Activated CD8-positive, alpha-beta memory T cell treated with anti-CD3 and anti-CD28 coated beads for 24 hours (primary cell): ENCODE measurements at places on chromosomes 3 and 15.

GRCh38 chr15:61084472-61084871 is 144.6 kb downstream of the RORA start:
- no peak for DNase-seq

DNA sequence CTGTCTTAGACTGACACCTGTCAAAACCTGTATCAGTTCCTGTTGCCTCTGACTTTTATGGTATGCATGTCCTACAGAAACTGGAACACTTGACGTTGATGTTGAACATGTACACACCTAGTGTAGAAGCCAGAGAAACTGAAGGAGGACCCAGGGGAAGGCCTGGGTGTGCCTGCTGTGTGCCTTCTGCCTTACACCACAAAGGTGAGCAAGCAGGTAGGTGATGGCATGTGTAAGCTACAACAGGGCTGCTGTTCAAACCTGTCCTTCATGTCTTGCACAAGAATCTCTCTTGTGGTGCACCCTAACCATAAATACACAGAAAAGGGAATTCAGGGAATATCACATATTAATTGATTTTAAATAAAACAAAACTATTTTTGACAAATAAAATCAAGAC is 13.6 kb upstream of the AQP9 start:
- no peak for DNase-seq

DNA sequence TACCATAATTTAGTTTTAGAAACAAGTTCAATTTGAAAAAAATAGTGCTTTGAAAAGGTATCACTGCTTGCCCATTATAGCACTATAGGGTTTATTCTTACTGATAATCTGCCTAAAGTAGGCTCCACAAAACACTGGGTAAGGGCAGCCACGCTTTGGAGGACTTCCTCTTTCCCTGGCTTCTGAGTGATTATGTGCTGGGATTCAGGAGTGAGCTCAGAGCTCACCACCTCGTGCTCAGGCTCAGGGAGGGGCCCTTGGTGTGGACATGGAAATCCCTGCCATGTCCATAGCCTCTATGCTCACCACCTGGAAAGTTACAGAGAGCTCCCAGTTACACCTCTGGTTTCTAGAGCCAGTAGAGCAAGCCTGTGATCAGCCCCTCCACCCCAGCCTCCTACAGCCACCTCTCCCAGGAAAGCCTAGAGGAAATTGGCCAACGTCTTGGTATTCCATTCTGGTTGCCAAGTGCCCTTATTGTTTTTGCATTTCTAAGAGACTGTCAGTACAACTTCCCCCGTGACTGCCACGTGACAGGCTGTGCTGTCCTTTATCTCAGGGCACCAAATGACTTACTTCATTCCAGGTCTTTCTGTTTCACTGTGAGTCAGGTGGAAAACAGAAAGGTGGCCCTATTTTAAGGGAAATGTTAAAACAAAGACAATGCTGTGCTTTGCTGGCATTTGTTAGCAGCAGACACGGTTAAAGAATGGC is 316.0 kb downstream of the RORA start:
- DNase-seq = no peak

DNA sequence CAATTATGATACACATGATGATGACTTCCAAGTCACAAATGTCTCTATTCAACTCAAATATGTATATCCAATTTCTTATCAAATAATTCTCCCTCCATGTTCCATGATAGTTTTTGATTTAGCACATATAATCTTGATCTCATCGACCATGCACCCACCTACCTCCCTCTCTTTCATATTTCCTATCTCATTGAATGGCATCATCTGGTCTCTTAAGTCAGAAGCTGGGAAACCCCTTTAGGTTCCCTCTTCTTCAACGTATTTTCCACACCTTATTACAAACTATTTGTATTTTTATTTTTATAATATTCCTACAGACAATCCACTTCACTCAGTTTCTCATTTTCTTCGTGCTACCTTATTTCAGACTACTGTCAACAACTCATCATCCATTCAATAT is 56.9 kb upstream of the DPH6 start:
- no peak for DNase-seq

GRCh38 chr15:70100474-70101341 is 3.0 kb upstream of the TLE3 start:
- peak; percentile 83 for DNase-seq

DNA sequence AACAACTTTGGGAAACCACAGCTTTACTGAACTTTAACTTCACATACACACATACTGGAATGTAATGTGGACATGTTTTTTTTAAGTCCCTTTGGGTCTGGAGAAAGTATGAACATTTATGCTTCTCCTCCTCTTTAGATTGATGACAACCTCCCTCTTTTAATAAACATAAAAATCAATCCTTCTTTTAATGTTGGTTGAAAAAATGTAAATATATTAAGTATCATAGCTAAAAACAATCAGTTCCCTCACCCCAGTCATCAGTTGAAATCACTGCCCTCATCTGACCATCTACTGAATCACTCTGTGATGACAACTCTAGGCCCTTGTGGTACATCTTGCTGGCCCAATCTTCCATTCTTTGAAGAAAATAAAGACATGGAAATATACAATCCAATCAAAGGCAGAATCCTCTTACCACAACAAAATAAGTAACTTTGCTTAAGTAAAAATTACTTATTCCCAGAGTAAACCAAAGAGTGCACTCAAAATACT is 6.4 kb downstream of the AAGAB start:
- DNase-seq = no peak

DNA sequence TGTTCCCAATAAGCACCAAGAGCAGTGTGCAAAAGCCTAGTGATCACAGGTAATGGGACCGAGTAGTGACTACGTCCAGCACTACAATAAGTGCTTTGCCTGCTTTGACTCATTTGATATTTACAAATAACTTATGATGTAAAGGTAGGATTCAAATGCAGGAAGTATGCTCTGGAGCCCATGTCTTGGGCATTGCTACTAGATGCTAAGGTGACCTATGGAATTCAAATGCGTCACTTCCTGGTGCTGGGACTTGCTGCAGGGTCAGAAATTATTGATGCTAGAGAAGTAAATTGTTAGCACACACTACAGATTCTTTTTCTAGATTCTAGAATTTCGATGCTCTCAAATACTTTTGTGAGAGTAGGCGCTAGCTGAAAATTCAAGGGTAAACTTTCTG is 101.2 kb upstream of the TSC22D2 start:
- no peak for DNase-seq

GRCh38 chr3:22634433-22634832 is 568.7 kb upstream of the UBE2E2 start:
- DNase-seq = no peak

DNA sequence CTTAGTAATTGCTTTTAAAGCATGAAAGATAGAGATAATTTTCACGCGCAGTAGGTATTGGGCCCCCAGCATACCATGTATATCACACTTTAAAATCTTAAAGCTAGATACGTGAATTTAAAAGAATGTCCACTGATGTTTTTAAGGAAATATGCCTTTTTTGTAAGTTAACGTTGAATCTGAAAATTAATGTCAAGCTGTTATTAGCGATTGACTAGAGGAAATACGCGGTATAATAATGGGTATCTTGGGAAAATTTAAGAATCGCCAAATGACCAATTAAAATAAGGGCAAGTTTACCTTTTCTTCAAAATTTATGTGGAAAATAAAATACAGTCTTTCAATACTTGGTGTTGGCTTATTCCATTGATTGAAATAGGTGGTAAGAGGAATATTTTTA is 13.3 kb upstream of the CHD2 start:
- no peak for DNase-seq

- no peak for DNase-seq
Measured at GRCh38 chr3:134040066-134040465, 10.3 kb upstream of the SLCO2A1 start.

DNA sequence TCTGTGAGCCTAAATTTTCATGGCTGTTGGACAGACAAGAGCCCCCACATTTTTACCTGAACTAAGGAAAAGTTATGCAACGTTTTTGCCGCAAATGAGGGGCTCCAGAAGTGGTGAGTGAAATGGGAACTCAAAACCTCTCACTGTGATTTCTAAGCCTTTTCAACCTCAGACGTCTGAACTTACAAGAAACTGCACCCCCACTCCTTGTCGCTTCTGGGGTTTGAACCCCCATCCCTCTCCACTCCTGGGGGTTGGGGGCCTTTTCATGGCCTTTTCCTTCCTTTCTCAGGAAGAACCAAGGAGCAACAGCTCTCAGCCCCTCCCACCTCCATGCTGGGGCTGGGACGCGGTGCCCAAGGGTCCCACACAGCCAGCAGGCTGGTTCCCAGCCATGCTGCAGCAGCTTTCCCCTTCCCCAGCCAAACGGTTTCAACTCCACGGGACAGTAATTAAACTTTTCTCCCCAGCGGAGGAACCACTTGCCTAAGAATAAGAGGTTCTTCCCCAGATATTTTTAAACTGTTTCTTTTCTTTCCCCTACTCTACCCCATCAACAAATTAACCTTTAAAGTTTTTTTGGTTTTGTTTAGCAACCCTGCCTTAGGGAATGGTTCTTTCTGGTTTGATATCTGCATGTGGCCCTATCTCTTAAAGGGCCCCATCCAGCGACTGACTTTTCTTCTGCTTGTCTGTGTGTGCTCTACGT is 387.6 kb upstream of the CBLB start:
- DNase-seq = no peak

DNA sequence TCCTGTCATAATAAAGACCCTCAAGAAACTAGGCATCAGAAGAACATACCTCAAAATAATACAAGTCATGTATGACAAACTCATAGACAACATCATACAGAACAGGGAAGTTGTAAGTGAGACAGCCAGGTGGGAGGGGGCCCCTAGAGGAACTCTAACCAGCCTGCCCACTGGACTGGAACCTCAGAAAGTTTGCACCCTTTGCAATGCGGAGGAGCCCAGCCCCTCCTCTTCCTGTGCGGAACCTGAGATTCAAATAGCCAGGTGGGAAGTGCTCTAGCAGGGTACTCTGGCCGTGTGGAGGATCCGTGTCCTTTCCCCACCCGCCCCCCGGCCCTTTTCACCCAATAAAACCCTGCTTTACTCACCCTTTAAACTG is 387.0 kb upstream of the CBLB start:
- no peak for DNase-seq
